Naive thymus-derived CD4-positive, alpha-beta T cell (primary cell): ENCODE measurements at places on chromosomes 3 and 15. TPM values are rescaled to one million over a fixed set of nuclear protein-coding genes. Genes with fewer than 3 reads are reported as not detected.

SLC22A14 gene
- total RNA-seq = not detected

ST3GAL6 gene
- total RNA-seq = 13.5 TPM

SPINK8 gene
- total RNA-seq = not detected

FEM1B gene
- 58.6 TPM for total RNA-seq

CEMIP gene
- not detected for total RNA-seq

GOLGA6B gene
- total RNA-seq = 0.70 TPM

TMCO5A gene
- total RNA-seq = not detected in 2 replicates

RARRES1 gene
- total RNA-seq = not detected in 2 replicates

AP3B2 gene
- total RNA-seq = 0.89 TPM

DNA sequence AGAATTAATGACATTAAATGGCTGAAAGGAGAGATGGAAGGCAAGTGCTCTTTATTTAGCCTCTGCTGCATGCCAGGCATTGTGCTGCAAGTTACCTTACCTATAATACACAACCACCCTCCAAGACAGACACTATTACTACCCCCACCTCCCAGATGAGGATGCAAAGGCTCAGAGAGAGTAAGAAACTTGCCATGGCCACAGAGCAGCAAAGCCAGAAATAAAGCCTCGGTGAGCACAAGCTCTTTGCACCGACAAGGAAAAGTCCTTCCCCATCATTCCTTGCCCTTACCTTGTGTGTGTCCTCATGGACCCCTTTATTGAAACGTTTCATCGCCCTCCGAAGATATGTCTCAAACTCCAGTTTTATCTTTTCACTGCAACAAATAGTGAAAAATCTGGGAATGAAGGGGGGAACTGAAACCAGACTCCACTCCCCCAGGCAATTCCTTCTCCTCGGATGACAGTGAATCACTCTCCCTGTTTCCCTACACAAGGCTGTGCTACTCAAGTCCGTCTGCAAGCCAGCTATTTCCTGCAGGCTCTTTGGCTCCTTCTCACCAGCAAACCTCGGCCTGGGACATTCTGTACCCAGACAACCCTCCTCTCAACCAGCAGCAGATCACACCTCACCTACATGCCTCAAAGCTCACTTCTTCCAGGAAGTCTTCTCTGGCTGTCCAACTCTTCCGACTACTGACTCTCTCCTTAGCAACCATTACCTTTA is 11.4 kb downstream of the XPC start:
- H3K27me3 ChIP-seq = no peaks in the 10 kb centered on the region
- no peak for DNase-seq
- H3K4me3 ChIP-seq = no peak overlapping the region
- no peak overlapping the region for H3K27ac ChIP-seq
- H3K36me3 ChIP-seq = peaks cover 72% of the 10 kb centered on the region

- H3K27ac ChIP-seq = no peak overlapping the region
- H3K27me3 ChIP-seq = no peaks in the 10 kb centered on the region
- DNase-seq = no peak
Measured at GRCh38 chr15:59268168-59268851, 61.7 kb downstream of the LDHAL6B start.

DNA sequence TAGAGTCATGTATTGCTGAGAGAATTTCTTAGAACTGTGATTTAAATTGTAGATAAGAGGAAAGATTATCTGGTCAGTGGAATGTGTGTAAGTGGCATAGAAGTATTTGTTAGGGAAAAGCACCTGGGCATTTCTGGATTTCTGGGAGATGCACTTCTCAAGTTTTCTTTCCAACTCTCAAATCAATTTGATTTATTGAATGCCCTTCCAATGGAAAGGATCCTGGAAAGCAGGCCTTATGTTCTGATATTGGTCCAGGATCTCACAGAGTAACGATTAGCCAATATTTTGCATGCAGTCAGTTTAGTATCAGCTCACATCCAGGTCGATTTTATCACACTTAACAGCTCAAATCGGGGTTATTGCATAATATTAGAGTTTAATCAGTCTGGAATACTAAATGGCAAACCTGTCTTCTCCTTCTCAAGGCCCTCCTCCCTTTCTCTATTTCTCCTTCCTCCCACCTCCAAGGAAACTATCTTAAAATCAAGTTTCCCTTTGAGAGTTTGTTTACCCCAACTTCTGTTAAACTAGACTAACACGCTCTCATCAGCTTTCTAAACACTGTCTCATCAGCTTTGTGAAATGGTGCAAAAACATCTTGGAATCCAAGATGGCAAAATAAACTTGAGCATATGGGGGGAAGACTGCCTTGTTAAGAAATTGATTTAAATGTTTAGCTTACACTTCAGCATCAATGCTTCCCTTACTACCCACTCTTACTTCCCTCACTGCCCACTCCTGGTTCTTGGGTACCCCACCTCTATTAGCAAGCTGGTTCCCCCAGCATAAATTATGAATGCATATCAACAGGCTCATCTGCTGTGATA is 9.5 kb downstream of the SOX2 start:
- DNase-seq = no peak
- H3K4me3 ChIP-seq = no peak overlapping the region
- H3K36me3 ChIP-seq = no peaks in the 10 kb centered on the region
- no peaks in the 10 kb centered on the region for H3K4me1 ChIP-seq
- H3K27ac ChIP-seq = no peak overlapping the region
- H3K27me3 ChIP-seq = peaks cover 15% of the 10 kb centered on the region

DNA sequence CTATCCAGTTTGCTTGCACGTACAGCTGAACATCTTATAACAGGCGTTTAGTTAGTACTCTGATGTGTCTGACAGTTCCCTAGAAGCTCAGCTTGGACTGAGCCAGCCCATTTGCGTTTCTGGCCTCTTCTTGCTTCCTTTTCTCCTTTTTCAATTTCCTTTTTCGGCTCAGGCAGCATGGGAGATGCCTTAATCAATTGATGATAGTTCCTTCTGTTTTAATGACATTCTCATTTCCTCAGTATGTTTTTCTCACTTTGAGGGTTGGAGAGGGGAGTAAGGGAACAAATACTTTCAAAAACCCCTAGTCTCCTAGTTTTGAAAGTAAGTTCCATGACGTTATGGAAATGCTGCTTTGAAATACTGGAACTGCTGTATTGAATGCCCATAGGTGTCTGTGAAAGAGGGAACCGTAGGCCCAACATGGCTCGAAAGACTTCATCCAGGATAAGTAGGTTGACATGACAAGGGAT is 18.9 kb downstream of the IL1RAP start:
- no peak overlapping the region for H3K4me3 ChIP-seq
- H3K4me1 ChIP-seq = no peaks in the 10 kb centered on the region
- DNase-seq = no peak

DNA sequence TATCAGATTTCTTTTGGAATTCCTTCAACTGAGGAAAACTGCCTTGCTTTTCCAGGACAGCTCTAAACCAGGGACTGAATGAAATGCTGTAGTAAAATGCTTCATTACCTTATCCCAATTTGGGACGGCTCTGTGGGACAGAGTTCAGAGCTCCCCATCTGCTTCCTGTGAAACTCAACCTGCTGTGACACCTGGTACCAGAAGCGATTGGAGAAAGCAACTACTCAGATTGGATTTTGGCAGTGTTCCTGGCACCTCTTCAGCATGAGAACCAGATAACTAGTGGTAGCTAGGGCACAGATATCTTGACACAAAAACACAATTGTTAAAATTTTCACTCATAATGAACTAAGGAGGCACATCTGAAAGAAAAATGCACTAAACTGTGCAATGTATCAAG is 539.1 kb downstream of the SI start:
- H3K27ac ChIP-seq = no peak overlapping the region
- no peaks in the 10 kb centered on the region for H3K4me1 ChIP-seq
- no peak overlapping the region for H3K4me3 ChIP-seq
- no peaks in the 10 kb centered on the region for H3K36me3 ChIP-seq

DNA sequence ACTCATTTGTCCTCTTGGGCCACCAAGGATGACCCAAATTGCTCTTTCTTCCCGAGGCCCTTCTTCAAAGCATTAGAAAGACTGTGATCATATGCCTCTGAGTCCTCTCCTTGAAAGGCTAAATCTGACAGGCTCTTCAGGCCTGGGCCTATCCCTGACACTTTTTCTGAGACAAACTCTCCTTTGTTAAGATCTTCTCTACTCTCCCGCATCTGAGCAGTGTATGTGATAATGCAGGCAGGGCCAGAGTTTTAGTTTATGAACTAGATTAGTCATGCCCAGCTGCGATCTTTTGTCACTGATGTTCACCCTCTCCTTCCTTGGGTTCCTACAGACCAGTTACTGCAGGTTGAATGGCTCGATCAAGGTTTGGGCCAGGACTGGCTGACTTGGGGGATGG is 39.2 kb downstream of the MASP1 start:
- H3K27me3 ChIP-seq = no peaks in the 10 kb centered on the region
- H3K4me3 ChIP-seq = no peak overlapping the region
- H3K36me3 ChIP-seq = no peaks in the 10 kb centered on the region

GRCh38 chr3:197253238-197253947 is 45.0 kb downstream of the DLG1 start:
- H3K27me3 ChIP-seq = no peaks in the 10 kb centered on the region
- H3K27ac ChIP-seq = no peak overlapping the region
- no peak overlapping the region for H3K4me3 ChIP-seq
- no peaks in the 10 kb centered on the region for H3K4me1 ChIP-seq

DNA sequence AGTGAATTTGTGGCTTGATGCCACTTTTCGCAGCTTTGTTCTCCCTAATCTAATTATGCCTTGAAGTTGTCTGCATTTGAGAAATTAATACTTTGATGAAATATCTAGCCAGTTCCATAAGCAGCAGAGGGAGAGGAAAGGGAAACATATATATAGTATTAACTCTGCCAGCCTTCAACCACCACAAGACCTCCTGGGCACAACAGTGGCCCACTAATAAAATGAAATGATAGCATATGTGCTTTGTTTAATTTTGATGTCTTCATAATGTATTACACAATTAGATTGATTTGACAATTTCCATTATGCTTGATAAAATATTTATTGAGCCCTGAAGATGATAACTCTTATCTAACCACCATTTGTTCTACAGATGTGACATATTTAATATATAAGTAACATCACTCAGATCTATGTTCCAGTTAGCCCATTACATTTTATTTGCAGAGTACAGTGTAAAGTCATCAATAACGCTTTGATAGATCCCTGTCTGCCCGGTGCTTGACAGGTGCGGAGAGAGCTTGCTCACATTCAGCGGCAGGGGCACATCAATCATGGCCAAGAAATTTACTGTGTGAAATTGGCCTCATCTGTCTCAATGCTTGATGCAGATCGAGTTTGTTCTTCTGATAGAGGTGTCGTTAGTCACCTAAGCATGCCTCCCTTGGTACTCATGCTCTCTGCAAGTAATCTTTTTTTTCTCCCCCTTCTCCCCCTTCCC is 187.4 kb downstream of the MECOM start:
- H3K27me3 ChIP-seq = no peaks in the 10 kb centered on the region
- no peak for DNase-seq
- no peaks in the 10 kb centered on the region for H3K4me1 ChIP-seq
- H3K27ac ChIP-seq = no peak overlapping the region
- H3K4me3 ChIP-seq = no peak overlapping the region

DNA sequence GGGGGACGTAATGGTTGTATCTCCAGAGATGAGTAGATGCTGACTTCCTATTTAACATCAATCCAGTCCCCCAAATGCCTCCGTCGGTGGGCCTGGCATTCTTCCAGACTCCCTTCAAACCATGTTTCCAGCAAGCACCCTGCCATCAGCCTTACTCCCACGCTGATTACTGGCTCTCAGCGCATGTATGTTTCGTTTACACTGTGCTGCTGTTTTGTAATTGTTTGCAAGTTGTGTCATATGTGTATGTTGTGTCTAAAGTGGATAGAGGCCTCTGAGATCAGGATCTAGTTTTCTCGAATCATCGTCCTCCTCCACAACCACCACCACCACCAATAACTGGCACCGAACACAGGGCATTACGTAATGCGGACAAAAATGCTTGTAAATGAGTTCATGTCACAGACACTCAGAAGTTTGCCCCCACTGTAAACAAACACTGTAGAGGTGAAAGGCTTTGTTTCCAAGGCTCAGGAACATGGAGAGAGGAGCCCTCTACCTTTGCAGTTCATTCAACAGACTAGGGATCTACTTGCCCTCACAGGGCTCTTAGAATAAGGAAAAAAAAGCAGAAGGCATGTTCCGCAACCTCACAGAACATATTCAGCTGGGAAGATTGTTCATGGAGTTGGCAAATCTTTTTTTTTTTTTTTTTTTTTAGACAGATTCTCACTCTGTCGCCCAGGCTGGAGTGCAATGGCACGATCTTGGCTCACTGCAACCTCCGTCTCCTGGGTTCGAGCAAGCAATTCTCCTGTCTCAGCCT is 46.1 kb upstream of the SEMA4B start:
- H3K4me1 ChIP-seq = peaks cover 4% of the 10 kb centered on the region
- no peak overlapping the region for H3K27ac ChIP-seq
- no peaks in the 10 kb centered on the region for H3K27me3 ChIP-seq
- no peak overlapping the region for H3K4me3 ChIP-seq

- no peak overlapping the region for H3K27ac ChIP-seq
- H3K27me3 ChIP-seq = no peaks in the 10 kb centered on the region
- H3K4me1 ChIP-seq = no peaks in the 10 kb centered on the region
- H3K4me3 ChIP-seq = no peak overlapping the region
- DNase-seq = no peak
Measured at GRCh38 chr3:124785973-124786372, 55.7 kb downstream of the UMPS start.

- no peaks in the 10 kb centered on the region for H3K4me1 ChIP-seq
- DNase-seq = no peak
- no peak overlapping the region for H3K27ac ChIP-seq
- no peaks in the 10 kb centered on the region for H3K27me3 ChIP-seq
- no peaks in the 10 kb centered on the region for H3K36me3 ChIP-seq
Measured at GRCh38 chr15:91135201-91136130, 35.4 kb downstream of the SV2B start.

- no peak overlapping the region for H3K4me3 ChIP-seq
- no peak overlapping the region for H3K27ac ChIP-seq
- H3K36me3 ChIP-seq = no peaks in the 10 kb centered on the region
- no peaks in the 10 kb centered on the region for H3K27me3 ChIP-seq
- DNase-seq = no peak
Measured at GRCh38 chr3:127156338-127157050, 36.4 kb upstream of the PRR23E start.

GRCh38 chr3:195666-196065 is 897 bp upstream of the CHL1 start:
- H3K36me3 ChIP-seq = no peaks in the 10 kb centered on the region
- H3K27me3 ChIP-seq = no peaks in the 10 kb centered on the region
- H3K4me1 ChIP-seq = no peaks in the 10 kb centered on the region

GRCh38 chr3:18772699-18773305 is 347.7 kb upstream of the SATB1 start:
- no peak overlapping the region for H3K27ac ChIP-seq
- no peaks in the 10 kb centered on the region for H3K4me1 ChIP-seq
- no peaks in the 10 kb centered on the region for H3K36me3 ChIP-seq
- H3K27me3 ChIP-seq = no peaks in the 10 kb centered on the region

DNA sequence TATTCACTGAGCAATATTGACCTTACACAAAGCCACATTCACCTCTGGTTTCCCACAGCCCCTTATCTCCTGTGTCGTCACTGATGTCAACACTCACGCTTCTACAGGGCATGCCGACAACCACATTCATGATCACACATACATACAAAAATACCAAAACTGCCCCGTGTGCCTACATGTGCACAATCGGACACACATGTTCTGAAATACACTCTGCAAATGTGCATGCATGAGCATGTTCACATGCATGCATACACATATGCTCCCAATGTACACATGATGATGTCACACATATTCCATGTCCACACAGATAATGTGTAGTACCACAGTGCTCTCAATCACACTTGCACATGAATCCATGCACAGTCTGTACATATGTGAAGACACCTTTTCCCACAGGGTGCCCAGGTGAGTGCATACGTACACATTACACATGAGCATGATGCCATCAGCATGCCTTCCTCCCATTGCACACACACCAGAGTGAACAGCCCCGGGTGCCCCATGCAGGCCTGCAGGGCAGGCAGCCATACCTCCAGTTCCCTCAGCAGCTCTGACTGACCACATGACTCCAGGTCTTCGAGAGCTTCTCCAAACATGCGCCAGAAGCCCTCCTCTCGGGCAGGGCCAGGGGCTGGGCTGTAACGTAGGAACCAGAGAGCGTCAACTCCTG is 37.0 kb downstream of the GRIP2 start:
- H3K4me3 ChIP-seq = no peak overlapping the region
- H3K36me3 ChIP-seq = no peaks in the 10 kb centered on the region
